ENCODE measurements at places on chromosomes 7 and 10.

- DNase-seq: no peak
Measured at GRCh38 chr10:92180399-92180798, 110.5 kb downstream of the CPEB3 start.

DNA sequence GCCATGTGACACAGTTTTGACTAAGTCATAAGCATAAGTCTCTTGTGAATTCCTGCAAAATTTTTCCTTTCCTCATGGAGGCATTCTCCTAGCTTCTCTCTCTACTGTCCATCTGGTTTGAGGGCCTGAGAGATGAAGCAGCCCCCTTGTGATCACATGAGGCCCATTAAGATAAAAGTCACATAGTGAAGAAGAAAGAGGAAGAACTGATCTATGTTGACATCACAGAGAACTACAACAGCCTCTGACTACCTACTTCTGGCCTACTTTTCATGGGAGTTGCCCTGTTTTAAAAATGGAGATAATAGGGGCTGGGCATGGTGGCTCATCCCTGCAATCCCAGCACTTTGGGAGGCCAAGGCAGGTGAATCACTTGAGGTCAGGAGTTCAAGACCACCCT, 50.4 kb downstream of the TFEC start:
- no peak for DNase-seq

GRCh38 chr10:24209946-24210491, 1.1 kb downstream of the KIAA1217 start:
- DNase-seq: no peak

GRCh38 chr10:93085272-93085859, 11.7 kb downstream of the CYP26A1 start:
- no peak for DNase-seq
